ENCODE measurements at places on chromosomes 7 and 10. TPM values are rescaled to one million over a fixed set of nuclear protein-coding genes. Genes with fewer than 3 reads are reported as not detected.

KMT2E gene
- total RNA-seq: 79.6 TPM

TYSND1 gene
- total RNA-seq: 17.6 TPM

ARPC1A gene
- 216 TPM for total RNA-seq

GRM3 gene
- total RNA-seq: 3.4 TPM

CYTH3 gene
- total RNA-seq: 24.1 TPM

PSAP gene
- 295 TPM for total RNA-seq

ATRNL1 gene
- total RNA-seq: 44.1 TPM

DNA sequence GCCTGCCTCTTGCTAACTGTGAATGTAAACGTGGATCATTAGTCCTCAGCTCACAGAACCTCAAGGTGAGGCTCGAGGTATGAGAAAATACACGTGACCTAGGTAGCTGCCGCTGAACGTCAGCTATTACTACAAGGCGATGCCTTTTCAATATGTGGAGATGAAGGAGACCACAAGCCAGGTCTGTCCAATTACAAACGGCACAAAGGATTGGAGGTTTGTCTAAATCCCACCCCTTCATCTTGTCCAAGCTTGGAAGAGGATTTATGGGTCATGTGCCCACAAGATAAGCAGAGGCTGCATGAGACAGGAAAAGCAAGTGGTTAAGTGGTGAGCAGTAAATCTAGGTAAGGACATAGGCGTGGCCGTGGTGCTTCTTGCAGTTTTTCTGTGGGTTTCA, 3.4 kb downstream of the H2BK1 start:
- no peak for DNase-seq

GRCh38 chr7:141551094-141551781, at the start of gene AGK:
Gene AGK (plus strand): TSS chr7:141551410. CDS start chr7:141555467, 4,057 bp downstream.
- DNase-seq: peak; percentile 77

- no peak for DNase-seq
Observed at GRCh38 chr10:16441173-16441840, 4.5 kb downstream of the PTER start.

DNA sequence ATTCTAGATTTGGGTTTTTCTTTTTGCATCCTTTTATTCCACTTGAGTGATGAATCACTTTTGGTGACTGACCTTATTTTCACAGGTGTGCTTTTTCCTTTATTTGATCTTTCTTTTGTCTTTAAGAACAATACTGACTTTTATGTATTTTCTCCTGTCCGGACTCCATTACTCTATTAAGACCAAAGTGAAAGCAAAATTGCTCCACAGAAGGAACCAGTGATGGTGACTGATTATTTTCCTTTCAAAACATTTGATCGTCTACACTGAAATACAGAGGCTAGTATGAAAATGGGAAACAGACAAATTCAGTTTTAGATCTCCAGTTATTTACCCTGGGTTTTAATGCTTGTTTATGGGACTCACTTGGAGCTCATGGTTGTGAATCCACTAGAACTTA, 15.5 kb downstream of the EXOC4 start:
- DNase-seq: no peak

DNA sequence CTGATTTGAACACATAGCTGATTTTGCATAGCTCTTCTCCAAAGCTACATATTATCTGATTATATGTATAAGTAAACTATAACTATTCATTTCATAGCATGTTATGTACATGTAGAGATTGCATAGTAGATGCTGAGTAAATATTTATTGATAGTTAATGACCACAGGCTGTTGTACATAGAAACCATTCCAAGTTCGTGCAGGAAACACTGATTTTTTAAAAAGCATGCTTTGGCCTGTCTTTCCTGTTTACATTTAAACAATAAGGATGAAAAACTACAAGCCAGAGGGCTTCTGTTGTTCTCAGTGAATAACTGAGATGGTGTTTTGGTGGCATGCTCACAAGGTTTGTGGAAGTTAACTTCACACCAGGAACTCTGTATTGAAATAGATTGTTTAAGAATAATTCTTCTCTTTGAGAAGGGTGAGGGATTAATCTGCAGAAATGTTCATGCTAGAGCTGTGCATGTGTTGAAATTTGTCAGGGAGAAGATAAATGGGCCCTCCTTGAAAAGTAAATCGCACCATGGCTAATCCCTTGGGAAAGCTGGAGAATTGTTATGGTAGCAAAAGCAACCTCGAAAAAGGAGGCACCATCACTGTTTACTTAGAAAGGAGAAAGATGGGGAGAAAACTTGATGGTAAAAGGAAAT, 120.2 kb upstream of the SP8 start:
- DNase-seq: no peak

- DNase-seq: no peak
Observed at GRCh38 chr10:71135236-71135635, 77.1 kb upstream of the UNC5B start.

GRCh38 chr10:78437998-78438906, 404.6 kb downstream of the RPS24 start:
- DNase-seq: no peak

GRCh38 chr10:50809596-50809995, 69.9 kb downstream of the ASAH2B start:
- no peak for DNase-seq

DNA sequence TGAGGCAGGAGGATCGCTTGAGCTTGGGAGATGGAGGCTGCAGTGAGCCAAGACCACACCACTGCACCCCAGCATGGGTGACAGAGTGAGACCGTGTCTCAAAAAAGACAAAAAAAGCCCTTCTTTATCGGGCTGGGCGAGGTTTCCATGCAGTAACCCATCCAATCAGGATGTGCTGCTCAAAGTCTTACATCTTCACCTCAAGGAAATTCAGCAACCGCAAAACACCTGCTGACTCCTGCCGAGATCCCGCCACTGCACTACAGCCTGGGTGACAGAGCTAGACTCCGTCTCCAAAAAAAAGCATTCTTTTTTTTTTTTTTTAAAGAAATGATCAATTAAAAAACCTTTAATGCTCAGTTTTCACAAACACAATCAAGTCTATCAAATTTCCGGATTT, 75.7 kb upstream of the KCTD7 start:
- no peak for DNase-seq

- no peak for DNase-seq
Observed at GRCh38 chr10:123270221-123270620, 116.0 kb downstream of the BUB3 start.

- DNase-seq: no peak
Observed at GRCh38 chr10:83182076-83182475, 957.2 kb upstream of the GHITM start.

GRCh38 chr7:79461660-79462059, 8.2 kb upstream of the MAGI2 start:
- no peak for DNase-seq

- no peak for DNase-seq
Observed at GRCh38 chr7:141464551-141464950, 86.7 kb upstream of the AGK start.

GRCh38 chr10:126239844-126240243, 148.4 kb downstream of the ADAM12 start:
- no peak for DNase-seq

DNA sequence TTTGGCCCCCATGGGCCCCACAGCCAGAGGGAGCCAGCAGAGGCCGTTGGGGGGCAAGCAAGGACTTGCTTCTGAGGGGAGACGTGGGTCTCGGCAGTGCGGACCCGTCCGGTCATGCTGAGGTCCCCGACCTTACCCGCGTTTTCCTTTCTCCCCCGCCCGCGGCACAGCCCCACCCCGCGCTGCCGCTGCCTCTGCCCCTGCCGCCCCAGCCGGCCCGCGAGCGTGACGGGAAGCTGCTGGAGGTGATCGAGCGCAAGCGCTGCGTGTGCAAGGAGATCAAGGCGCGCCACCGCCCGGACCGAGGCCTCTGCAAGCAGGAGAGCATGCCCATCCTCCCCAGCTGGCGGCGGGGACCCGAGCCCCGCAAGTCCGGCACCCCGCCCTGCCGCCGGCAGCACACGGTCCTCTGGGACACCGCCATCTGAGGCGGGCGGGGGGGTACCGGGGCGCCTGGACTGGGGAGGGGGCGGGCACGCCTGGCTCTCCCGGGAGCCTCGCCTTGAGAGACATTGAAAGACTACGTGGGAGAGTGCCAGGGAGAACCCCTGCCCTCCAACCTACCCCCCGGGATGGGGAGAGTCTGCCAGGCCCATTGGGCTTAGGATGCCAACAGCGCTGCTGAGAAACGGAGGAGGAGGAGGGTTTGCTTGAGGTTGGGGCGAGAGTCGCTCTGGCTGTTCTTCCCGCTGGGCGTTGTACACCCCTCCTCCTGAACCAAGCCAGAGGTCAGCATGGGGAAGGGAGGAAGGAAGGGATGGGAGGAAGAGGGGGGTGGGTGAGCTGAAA, 9.9 kb downstream of the NYAP1 start:
- DNase-seq: no peak

GRCh38 chr7:121366852-121367431, 29.2 kb downstream of the FAM3C start:
- DNase-seq: peak; percentile 30

GRCh38 chr7:20219446-20220292, 2.5 kb upstream of the MACC1 start:
- peak; percentile 45 for DNase-seq

DNA sequence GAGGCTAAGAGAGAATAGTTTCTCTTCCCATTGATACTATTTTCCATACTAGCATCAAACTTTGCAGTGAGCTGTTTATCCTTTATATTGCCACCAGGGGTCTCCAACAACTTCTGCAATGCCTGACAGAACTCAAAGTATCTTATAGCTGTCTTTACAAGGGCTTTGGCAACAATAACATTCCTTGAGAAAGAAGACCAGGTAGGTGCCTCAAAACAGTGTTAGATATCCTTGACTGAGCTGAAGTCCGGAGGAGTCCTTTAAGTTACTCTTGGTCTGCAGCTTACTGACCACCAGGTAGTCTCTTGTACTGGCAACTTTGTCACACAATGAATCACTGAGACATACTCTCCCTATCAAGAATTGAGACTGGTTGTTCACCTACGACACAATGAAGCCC, 30.0 kb upstream of the TES start:
- no peak for DNase-seq

Data from neural crest cell (in vitro differentiated cells).